Suprapubic skin (tissue), 4 donors: ENCODE measurements at places on chromosomes 3 and 15. TPM values are rescaled to one million over a fixed set of nuclear protein-coding genes. Genes with fewer than 3 reads are reported as not detected.

DNA sequence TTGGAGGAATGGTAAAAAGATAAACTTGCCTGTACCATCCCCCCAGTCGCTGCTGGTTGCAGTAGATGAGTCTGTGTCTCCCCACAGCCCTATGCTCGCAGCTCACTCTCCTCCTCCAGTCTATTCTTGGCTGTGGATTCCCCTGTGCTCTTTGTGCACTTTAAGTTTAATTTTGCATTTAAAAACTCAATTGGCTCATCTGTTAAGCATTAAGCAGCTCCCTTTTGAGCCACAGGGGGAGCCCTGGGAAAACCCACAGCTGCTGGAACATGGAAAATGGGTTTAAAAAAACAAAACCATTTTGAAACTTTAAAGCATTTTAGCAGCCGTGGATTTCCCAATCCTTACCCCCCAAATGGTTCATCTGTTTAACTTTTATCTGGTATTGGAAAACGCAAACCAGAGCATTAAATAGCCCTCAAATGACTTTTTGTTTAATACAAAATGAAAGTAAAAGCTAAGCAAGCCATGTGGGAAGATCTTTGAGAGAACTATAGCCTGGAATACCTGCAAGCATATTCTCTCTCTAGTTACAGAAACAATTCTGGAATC is 536.9 kb downstream of the ZIC1 start:
- no peaks in the 10 kb centered on the region for H3K27me3 ChIP-seq
- no peaks in the 10 kb centered on the region for H3K4me1 ChIP-seq
- no peak for DNase-seq
- no peak overlapping the region for H3K27ac ChIP-seq
- no peaks in the 10 kb centered on the region for H3K36me3 ChIP-seq

- peak overlapping the region; percentile 61 for H3K4me3 ChIP-seq
- DNase-seq: peak; percentile 87
- peak overlapping the region; percentile 94 for H3K27ac ChIP-seq
Measured at GRCh38 chr15:39579487-39580116, 1.3 kb upstream of the THBS1 start.

The DNASE1L3 gene
- total RNA-seq: 0.95 TPM

The BCL2A1 gene
- total RNA-seq: 1.1 TPM

DNA sequence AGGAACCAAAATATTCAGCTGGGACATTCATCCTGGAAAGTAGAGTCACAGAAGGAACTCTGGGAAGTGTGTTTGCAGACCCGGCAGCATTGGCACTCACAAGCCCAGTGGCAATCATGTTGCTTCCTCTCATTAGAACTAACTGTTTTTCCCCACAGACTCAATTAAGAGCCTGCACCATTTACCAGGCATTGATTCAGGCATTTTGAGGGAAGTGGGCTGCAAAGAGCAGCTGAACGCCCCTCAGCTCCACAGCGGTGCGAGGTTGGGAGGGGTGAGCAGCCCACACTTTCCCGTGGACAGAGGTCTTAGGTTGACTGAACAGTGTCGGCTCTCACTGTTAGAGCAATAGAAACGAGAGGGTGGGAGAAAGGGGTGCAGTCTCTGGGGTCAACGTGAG is 143.8 kb downstream of the STT3B start:
- H3K4me1 ChIP-seq: peaks cover 3% of the 10 kb centered on the region
- H3K27me3 ChIP-seq: no peaks in the 10 kb centered on the region
- no peak overlapping the region for H3K27ac ChIP-seq
- no peaks in the 10 kb centered on the region for H3K36me3 ChIP-seq
